ENCODE measurements at places on chromosomes 4 and X.

DNA sequence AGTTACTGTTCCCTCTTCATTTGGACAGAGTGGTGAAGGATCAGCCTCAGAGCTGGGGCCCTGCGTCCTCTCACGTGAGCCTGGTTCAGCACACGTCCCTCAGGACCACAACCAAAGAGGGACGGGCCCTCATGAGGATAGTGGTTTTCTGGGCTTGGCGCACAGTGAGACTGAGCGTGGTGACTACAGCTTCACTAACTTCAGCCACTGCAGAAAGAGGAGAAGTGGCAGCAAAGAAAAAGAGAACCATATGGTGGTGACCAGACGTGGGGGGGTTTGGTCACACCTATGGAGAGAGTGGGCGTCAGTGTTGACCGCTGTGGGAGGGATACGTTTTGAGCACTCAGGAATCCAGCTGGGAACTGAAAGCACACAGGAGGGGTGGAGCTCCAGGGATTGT lies 21.8 kb upstream of the TNIP3 start:
- no peak for DNase-seq

DNA sequence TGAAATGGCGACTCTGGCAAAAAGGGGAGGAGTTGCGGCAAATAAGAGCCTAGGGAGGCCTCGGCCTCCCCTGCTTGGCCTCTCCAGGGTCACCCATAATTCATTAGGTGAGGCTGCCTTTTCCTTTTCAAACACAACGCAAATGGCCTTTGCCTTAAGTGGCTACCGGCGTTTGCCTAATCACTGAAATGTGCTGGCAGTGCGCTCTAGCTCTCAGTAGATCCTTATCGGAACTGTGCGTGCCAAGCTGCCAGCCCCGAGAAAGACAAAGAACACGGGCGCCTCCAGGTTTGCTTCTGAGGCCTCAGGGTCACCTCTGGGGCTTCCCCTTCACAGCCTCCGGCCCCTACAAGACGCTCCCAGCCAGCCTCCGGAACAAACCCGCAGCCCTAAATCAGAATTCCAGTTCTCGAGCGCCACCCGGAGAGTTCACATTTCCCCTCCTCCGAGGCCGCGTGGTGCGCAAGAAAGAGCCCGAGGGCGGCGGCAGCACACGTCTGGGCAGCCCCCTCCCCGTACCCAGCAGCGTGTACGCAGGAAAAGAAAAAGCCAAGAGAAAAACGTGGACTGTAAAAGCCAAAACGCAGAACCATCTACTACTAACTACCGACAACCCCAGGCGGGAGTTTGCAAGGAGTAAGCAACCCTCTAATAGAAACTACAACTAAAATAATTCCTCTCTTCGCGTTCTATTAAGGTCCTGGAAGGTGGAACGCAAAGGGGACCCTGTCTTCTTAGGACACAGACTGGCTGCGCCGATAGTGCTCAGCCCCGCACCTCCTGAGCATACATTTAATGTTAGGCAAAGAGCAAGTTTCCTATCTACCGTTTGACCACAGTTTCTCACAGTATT lies 76.5 kb upstream of the BCOR start:
- DNase-seq = no peak

DNA sequence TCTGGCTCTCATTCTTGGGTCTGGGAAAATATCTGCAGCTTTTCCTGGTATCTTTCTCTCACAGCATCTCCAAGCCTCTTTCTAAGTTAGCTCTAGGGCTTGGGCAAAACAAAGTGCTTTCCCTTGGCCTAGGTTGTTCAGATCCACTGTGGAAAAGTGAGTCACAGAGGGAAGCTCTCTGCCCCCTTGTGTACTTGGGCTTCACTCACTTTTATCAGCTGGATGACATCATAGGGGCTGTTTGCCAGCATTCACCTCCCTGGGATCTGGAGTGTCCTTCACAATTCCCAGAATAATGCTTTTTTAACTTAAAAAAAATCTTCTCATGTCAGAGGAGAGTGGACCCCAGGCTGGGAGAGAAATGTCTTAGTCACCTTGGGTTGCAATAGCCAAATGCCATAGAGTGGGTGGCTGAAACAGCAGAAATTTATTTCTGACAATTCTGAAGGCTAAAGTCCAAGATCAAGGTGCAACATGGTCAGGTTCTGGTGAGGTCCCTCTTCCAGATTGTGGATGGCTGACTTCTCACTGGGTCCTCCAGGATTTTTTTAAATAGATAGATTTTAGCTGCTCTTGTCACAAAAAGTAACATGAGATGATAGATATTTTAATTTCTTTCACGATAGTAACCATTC lies 247.8 kb downstream of the SH2D1A start:
- DNase-seq = no peak

GRCh38 chr4:150771382-150771781 lies 189.4 kb downstream of the MAB21L2 start:
- no peak for DNase-seq

GRCh38 chr4:67873116-67873515 lies 10.7 kb downstream of the TMPRSS11D start:
- DNase-seq = no peak

DNA sequence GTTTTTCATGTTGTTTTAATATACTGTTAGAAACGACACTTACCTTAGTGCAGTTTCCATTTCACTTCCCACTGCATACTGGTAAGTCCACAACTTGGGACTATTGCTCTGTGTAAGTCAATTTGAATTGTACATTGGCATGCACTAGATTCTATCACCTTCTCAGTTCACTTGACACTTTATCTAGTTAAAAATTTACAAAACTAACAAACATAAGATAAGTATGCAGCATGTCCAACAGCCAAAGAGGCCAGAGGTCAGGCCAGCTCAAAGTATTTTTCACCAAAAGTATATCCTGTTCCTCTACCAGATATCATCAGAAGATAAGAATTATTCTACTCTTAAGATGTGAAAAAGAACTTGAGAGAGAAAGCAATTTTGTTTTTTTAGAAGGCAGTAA lies 75.9 kb downstream of the QRFPR start:
- no peak for DNase-seq

DNA sequence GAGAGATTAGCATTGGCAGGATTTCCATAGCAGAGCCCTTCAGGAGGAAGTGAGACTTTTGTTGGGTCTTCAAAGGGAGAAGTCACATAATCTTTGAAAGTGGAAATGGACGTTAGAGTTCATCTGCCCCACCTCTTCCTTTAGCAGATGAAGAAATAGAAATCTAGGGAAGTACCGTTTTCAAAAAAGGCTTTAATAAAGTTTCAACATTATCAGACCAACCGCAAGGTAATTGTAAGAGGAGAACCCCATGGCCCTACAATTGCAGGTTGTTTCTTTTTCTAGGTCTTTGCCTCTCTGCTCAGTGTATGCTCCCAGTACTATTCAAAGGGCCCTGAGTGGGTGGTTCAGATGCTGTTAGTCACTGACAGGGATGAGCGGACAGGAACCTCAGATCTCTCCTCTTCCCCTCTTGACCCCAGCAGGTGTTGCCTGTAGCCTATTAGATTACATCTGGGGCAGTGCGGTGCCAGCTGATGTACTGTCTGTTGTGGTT lies 48.6 kb upstream of the AP1S2 start:
- DNase-seq = no peak

DNA sequence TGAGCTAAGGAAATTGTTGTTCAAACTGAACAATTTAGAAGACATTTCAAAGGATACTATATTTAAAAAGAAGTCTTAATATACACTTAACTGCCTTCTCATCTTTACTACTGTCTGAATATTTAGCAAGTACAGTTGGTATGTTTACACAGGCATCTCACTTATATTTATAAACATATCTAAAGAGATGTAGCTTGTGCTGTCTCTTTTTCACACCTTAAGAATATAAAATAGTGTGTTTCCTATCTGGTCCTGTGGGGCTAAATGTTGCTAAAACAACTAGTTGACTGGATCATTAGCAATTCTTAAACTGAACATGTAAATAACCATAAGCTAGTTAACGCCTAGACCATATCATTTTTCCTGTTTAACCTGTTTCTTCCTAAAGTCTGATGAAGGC lies 336.3 kb downstream of the PPP3CA start:
- no peak for DNase-seq

DNA sequence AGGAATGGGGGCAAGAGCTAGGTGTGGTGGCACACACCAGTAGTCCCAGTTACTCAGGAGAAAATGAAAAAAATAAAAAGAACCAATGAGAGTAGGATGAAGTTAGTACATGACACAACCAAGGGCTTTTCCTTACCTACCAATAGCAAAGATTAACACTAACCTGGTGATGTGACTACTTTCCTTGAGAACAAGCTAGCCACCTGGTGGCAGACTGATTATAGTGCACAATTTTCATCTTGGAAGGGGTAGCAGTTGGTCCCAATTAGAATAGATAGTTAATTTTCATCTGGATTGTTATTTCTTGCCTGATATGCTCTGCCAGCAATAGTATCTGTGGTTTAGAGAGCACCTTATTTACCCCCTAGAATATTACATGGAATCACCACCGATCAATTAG lies 1216.8 kb upstream of the PABPC4L start:
- DNase-seq = no peak

DNA sequence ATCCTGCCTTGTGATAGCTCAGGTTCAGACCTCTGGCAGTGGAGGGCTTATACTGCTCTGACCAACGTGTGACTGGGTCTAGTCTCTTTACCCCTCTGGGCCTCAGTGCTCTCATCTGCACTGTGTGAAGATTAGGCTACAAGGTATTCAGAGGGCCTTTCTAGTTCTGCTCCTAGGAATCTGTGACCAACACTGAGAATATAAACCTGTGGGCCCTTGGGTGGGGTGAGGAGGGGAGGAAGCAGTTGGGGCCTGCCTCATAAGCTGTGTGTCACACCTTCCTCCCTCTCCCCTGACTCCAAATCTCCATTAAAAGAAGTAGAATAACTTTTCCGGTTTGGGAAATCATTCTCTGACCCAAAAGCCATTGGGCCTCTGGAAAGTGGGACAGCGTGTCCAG lies 66.3 kb upstream of the MSN start:
- no peak for DNase-seq

GRCh38 chrX:23114241-23114640 lies 114.5 kb downstream of the DDX53 start:
- DNase-seq = no peak

- no peak for DNase-seq
These were observed 799 bp downstream of the XPNPEP2 start for GRCh38 chrX:129739578-129739977.

GRCh38 chr4:27684610-27685011 lies 824.0 kb downstream of the STIM2 start:
- DNase-seq = no peak

DNA sequence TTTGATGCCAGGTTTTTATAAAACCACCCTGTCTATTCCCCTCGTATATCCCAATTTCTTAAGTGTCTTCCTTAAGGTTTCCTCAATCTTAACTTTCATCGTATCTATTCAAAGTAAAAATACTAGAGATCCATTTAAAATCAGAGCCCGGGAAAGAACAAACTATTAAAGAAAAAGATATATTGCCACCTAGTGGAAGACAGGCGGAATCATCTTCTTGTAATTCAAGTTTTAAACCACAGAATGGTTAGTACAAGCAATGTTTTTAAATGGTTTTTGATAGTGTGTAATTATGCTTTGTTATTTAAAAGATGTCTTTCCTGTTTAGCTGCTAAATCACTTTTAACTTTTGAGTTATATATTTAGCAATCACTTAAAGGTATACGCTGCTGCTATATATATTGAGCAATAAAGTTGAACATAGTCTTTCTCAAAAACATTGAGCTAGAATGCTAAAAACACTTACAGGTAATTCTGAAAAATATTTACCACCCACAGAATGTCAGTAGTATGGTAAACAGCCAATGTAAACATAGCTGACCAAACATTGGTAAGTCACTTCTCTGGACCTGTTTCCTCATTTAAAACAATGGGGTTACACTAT lies 18.2 kb downstream of the PRDM8 start:
- no peak for DNase-seq

DNA sequence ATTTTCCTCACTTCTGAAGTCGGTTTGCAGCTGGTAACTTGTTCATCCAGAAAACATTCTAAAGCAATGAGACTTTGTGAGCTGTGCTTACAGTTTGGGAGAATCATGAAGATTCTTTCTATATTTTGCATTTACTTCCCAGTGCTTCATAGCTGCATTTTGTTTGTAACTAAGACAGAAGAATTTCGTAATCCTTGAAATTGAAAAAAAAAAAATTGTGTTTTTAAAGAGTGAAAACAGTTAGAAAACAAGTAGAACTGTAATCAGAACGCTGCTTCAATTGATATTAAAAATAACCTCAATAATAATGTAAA lies 392.4 kb downstream of the UNC5C start:
- no peak for DNase-seq

DNA sequence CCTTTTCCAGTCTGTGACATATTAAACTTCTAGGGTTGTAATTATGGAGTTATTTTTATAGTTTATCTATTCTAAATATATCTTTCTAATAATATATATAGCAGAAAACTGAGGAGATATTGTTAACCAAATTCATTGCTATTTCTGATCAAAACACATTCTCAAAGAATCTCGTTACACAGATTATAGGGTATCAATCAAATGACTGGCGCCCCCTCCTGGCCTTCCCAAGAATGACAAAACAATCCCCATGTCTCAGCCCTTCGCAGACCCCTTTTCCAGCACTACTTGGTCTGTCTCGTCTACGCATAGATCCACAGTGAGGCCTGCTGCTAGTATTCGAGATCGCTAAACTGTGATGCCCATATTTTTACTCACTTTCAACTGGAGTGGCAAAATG lies 209.3 kb downstream of the GPC3 start:
- DNase-seq = peak; percentile 9

- no peak for DNase-seq
These were observed 986.3 kb upstream of the GRID2 start for GRCh38 chr4:91317434-91317833.

Measured in activated CD4-positive, alpha-beta T cell treated with anti-CD3 and anti-CD28 coated beads for 1 hour (primary cell).